ENCODE measurements at places on chromosomes 12 and 14. TPM values are rescaled to one million over a fixed set of nuclear protein-coding genes. Genes with fewer than 3 reads are reported as not detected.

TMEM179 gene
- not detected for total RNA-seq

EGLN3 gene
- total RNA-seq = 0.29 TPM

MYH6 gene
- total RNA-seq = not detected

ITGB7 gene
- total RNA-seq = 0.44 TPM

KCNK13 gene
- total RNA-seq = not detected

EMP1 gene
- total RNA-seq = 84.7 TPM

LRRIQ1 gene
- 0.44 TPM for total RNA-seq

KRT85 gene
- total RNA-seq = not detected

ADSS1 gene
- 7.1 TPM for total RNA-seq

WNT1 gene
- not detected for total RNA-seq

CCDC63 gene
- total RNA-seq = not detected

SLC39A5 gene
- total RNA-seq = not detected

OR4K17 gene
- total RNA-seq = not detected

TC2N gene
- total RNA-seq = 0.29 TPM

KRT6C gene
- total RNA-seq = not detected

ASIC1 gene
- total RNA-seq = 1.5 TPM

PROX2 gene
- not detected for total RNA-seq

KRT8 gene
- 5.6 TPM for total RNA-seq

SLCO1B1 gene
- total RNA-seq = not detected

KIF5A gene
- total RNA-seq = 0.66 TPM

CLEC6A gene
- not detected for total RNA-seq

TMCC3 gene
- 0.83 TPM for total RNA-seq

GRIP1 gene
- total RNA-seq = not detected

CNOT2 gene
- 166 TPM for total RNA-seq

All from smooth muscle cell of trachea (primary cell).